ENCODE measurements at places on chromosomes 2 and 18. TPM values are rescaled to one million over a fixed set of nuclear protein-coding genes. Genes with fewer than 3 reads are reported as not detected.

The FLACC1 gene
- total RNA-seq = 0.56 TPM

The FBXO41 gene
- 0.83 TPM for total RNA-seq

The FAM237A gene
- total RNA-seq = not detected

The TEX44 gene
- total RNA-seq = not detected

The VIL1 gene
- not detected for total RNA-seq

The UGT1A7 gene
- not detected for total RNA-seq

The GREB1L gene
- not detected for total RNA-seq

The MAPRE3 gene
- 1.8 TPM for total RNA-seq

The LCT gene
- total RNA-seq = under 0.01 TPM

The PROKR1 gene
- total RNA-seq = not detected

The LYG2 gene
- not detected for total RNA-seq

The ADGRF3 gene
- not detected for total RNA-seq
